CD4-positive, alpha-beta T cell treated with Interferon gamma for 1 hour (primary cell): ENCODE measurements at places on chromosomes 3 and 15.

DNA sequence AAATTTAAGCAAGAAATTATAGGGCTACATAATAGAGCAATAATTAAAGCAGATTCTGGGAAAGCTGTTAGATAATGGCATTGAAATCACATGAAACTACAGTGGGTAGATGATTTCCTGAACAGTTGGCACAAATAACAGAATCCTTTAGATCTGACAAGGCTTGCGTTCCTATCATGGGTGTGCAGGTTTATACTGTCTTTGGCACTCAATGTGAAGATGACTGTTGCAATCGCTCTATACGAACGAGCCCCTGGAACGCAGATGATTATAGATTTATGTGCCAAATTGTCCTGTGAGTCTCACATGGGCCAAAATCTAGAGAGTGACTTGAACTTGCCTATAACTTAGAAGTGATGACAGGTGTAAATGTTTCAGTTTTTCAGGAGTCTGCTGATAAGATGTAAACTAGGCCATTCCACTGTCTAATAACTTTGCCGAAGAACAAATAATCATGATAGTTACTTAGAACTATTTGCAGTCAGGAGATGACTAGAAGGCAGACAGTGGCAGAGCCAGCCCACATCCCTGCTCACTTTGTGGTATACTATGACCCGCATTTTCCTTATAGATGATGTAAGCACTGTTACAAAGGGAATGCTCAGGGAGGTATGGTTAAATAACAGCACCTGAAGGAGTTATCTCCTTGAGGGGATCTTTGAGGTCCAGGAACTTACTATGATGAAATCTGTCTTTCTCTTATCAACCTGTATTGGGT, 30.5 kb upstream of the TRPC1 start:
- no peak for DNase-seq

- DNase-seq: no peak
Observed at GRCh38 chr3:46114323-46114988, 87.2 kb upstream of the XCR1 start.

- DNase-seq: no peak
Observed at GRCh38 chr3:149647285-149647684, 10.5 kb downstream of the WWTR1 start.

DNA sequence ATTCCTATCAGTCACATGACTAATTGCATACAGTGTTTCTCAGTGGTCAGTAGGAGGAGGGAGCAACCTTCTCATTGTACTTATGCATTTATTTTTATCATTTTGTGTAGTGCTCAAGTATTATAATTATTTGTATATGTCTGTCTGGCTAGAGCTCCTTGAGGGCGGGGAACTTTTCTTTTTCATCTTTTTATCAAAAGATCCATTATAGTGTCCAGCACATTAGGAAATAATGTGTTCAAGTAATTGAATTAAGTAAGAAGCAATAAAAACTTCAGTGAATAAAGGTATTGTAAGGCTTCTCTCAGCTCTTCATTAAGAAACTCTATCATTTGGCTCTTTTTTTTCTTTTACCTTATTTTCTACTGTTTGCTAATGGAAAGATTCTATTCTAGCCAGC, 18.8 kb downstream of the FGF7 start:
- no peak for DNase-seq
